ENCODE measurements at places on chromosomes 12 and 14. TPM values are rescaled to one million over a fixed set of nuclear protein-coding genes. Genes with fewer than 3 reads are reported as not detected.

Gene NRL
- 2.2 TPM for total RNA-seq

Gene RPS6KL1
- total RNA-seq: 0.86 TPM

DNA sequence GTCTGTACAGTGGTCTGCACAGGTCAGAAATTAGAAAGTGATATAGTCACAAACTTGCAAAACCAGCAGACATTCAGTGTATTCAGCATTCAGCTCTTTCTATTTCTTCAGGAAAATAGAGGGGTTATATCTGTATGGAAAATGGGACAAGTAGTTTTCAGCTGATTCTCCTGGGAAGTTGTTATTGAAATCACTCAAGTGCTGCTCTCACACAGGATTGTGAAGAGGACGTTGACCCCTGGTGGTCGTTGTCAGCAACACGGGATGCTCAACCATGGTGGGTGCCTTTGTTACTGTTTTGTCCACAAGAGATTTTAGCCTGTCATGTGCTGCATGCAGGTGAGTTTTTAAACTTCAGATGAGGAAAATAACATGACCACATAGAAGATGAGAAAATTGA is 981.8 kb downstream of the TMEM121 start:
- no peak for DNase-seq

GRCh38 chr12:115588131-115588530 is 689.4 kb downstream of the MED13L start:
- no peak for DNase-seq

- DNase-seq: no peak
Measured at GRCh38 chr12:65624554-65625086, 199.7 kb upstream of the HMGA2 start.

Gene GPRC5D
- total RNA-seq: not detected

GRCh38 chr12:52260361-52261207 is 13.9 kb upstream of the KRT86 start:
- peak; percentile 6 for DNase-seq

DNA sequence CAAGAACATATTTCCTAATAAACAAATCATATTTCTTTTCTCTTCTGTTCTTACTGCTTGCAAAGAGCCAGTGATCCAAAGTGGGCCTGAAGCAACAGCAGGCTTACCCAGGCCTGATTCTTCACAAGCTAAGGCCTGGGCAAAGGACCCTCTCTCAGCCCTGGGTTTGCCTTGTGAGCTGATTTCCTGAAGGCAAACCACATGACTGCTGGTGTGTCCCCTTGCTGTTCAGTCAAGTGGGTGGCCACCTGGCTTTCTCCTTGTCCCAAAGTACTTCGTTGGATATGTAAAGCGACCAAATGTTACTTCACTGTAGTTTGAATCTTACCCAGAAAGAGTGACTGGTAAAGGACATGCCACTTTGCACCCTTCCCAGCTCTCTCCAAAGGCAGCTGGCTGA is 392.9 kb downstream of the ZFP36L1 start:
- no peak for DNase-seq

DNA sequence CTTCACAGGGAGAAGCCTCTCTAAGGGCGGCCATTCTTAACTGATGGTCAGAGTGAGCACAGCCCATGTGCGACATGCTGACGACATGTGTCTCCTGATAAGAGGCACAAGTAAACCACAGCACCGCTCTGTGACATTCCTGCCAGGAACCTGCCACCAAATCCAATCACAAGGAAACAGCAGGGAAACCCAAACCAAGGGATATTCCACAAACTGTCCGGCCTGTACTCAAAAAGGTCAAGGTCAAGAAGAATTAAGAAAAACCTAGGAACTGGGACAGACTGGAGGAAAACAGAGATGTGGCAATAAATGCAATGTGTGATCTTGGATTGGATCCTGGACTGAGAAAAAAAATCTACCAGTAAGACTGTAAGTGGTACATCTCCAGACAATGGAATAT is 91.9 kb downstream of the SYNE3 start:
- DNase-seq: no peak
